Activated naive CD4-positive, alpha-beta T cell treated with anti-CD3 and anti-CD28 coated beads, Interleukin-2, amount 10 ng/mL, durations not matched to agents 7 days and 5 days (primary cell): ENCODE measurements at places on chromosomes 13 and 19.

GRCh38 chr13:27820524-27821482 is 28.5 kb downstream of the GSX1 start:
- no peak for DNase-seq

DNA sequence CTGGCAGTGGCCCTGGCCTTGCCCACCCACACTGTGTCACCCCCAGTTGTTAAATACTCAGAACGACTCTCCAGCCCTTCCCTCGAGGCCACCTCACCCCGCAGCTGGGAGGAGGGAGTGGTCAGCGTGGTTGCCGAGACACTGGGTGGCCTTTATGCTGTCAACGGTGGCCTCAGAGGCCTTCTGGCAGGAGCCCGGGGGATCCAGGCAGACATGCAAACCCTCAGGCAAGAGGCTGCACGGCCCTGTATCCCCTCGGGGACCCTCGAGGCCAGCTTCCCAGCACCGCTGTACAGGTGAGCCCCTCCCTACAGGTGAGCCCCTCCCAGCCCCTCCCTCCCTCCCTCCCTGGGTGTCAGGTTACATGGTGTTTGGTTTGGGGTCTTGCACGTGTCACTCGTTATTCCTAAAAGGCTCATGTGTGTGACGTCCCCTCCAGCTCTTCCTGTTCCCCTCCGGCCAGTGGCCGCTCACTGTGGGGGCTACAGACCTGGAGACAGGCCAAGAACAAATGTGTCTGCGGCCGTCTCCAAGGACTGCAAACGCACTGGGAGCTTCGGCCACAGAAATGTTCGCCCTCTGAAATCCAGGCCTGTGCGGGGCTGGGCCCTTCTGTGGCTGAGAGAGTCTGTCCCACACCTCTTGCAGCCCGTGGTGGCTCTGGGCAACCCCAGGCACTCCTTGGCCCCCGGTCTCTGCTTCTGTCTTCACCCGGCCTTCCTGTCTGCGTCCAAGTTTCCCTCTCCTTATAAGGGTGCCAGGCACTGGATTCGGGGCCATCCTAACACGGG is at the start of gene TEKTIP1:
TEKTIP1 (plus strand) TSS at position 210 of the 791 bp plus-strand sequence; CDS start at position 214, 4 bp downstream.
- no peak for DNase-seq

- no peak for DNase-seq
Measured at GRCh38 chr13:72097568-72097967, 230.6 kb upstream of the DACH1 start.

GRCh38 chr19:40745402-40745780 is 4.9 kb downstream of the ACTMAP start:
- no peak for DNase-seq

DNA sequence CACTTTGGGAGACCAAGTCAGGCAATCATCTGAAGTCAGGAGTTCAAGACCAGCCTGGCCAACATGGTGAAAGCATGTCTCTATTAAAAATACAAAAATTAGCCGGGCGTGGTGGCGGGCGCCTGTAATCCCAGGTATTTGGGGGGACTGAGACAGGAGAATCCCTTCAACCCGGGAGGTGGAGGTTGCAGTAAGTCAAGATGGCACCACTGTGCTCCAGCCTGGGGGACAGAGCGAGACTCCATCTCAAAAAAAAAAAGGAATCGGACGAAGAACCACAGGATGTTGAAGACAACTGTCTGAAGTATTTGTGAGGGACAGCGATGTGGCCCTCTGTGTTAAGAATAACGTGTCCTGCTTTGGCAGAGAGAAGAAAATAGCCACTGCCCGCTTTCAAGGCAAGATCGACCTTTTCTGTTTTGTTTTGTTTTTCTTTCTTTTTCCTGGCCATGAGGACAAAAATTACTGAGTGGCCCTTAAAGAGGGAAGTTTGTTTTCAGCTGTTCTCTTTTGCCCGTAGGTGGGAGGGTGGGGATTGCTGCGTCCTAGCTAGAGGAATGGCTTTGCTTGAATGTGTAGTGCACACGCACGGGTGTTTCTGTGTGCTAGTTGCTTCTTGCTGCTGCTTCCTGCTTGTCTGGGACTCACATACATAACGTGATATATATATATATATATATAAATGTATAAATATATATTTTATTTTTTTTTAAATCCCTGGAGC is 6.2 kb upstream of the PRKCG start:
- DNase-seq: no peak

- no peak for DNase-seq
Measured at GRCh38 chr19:24074720-24075454, 12.1 kb upstream of the ZNF254 start.

GRCh38 chr19:5155586-5156210 is 184.9 kb downstream of the PTPRS start:
- no peak for DNase-seq
